ENCODE measurements at places on chromosomes 1 and 21.

GRCh38 chr1:247077213-247077612 lies 1.4 kb downstream of the ZNF670 start:
- no peak for DNase-seq

DNA sequence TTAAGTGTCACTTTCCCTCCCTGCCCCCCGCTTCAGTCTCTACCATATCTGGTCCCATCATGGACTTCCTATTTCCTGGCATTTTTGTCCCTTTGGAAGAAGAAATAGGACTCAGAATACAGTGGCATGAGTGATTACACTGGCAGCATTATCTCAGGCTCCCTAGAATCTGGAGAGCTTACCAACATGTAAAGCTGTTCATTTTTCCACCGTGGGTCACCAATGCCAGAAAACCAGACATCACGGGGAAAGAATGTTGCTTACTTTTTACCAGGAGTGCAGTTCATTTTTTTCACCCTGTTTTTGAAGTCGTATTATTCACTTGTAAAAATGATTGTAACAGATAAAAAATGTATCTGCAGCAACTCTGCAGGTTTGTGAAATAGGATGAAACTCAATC lies 44.8 kb downstream of the BACH1 start:
- no peak for DNase-seq

GRCh38 chr1:79945391-79945790 lies 938.9 kb upstream of the ADGRL4 start:
- no peak for DNase-seq

DNA sequence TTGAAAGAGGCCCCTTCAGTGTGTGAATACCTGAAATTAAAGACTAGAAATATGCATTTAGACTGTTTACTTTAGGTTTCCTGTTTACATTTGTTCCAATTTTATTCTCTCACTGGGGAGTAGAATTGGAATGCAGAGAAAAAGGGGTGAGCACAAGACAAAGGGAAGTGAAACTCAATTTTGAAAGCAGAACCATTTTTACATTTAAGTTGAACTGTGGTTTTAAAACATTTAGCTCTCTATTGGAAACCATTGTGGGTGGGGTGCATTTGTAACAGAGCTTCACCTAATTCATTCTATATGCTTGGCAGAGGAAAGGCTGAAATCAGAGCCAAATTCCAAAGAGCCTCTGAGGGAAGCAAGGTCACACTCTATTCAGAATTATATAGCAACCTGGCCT lies 235.3 kb upstream of the C1orf105 start:
- no peak for DNase-seq

- no peak for DNase-seq
Measured at GRCh38 chr1:46133181-46133658, 791 bp upstream of the PIK3R3 start.

DNA sequence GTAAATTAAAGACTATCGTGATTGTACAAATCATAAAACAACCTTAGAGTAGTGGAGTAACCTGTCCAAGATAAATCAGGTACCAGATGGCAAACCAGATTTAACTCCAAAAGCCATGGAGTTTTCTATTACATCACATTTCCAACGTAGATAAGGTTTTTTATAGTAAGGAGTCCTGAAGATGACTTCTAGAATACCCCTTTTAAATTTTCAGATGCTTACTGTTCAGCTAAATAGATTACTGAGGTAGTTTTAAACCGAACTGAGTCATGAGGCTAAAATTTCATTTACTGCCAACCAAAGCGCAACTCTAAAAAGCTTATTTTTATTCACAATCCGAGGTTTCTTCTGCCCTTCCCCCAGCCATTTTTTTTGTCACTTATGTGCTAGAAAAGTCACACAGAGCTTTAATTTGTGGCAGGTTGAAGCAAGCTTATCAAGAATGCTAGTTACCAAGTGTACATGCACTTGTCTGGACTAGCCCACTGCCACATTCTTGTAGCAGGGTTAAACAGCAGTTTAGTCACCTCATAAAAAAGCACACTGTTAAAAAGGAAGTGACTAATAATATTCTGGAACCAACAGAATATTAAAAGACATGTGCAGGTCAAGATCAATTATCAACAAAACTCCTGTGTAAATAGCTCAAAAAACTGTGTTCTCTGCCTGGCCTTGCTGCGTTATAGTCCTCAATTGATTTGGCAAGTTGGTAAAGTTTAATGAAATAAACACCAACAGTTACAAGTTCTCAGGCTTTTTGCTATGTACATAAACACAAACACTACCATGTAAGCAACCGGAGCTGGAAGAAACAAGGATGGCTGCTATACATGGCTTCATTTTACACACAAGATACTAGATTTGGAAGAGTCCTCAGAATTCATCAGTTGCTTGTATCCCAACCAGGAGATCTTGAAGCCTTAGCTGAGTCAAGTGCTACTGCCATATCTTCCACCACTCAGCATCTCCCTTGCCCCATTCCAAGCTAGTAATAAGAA lies 180.3 kb upstream of the DMRTA2 start:
- no peak for DNase-seq

- no peak for DNase-seq
Measured at GRCh38 chr1:81478219-81478618, 322.5 kb upstream of the ADGRL2 start.

GRCh38 chr1:217393896-217394295 lies 237.0 kb downstream of the GPATCH2 start:
- no peak for DNase-seq

DNA sequence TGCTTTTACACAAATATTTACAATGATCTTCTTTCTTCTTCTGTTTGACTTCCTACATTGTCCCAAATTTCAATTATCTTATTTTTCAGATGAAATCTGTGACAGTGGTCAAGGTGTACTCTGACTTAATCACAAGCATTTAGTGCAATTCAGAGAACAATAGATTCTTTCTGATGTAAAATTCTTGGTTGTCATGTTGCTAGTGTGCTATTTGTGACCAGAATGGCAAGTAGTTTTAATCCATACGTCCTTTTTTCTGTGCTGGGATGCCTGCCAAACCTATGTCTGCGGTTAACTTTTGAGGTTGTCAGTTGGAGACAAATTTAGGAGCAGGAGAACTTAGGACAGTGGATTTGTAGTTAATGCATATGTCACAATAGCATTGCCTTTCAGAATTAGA lies 31.0 kb downstream of the NCAM2 start:
- no peak for DNase-seq

- no peak for DNase-seq
Measured at GRCh38 chr1:87388411-87388810, 59.7 kb downstream of the LMO4 start.

DNA sequence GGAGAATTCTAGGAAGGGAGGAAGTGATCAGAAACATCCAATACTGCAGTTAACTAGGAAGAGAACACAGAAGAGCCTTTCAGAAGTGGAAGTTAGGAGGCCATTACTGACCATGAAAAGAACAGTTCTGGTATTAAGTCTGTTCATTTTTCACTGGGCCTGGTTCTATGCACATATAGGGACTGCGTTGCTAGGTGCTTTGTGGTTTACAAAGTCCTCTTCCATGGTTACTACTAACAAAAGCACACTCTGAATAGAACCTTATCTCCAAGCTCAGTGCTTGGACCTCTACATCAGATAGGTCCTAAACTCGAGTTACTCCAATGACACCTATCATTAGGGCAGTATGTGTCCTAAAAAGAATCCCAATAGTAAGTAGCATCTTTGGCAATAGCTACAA lies 75.4 kb downstream of the RPAP2 start:
- DNase-seq = no peak

- DNase-seq = no peak
Measured at GRCh38 chr1:178271471-178271870, 177.6 kb downstream of the RASAL2 start.

GRCh38 chr21:41479686-41480085 lies 28.3 kb downstream of the TMPRSS2 start:
- DNase-seq = no peak

- DNase-seq = no peak
Measured at GRCh38 chr1:224791362-224791941, 138.0 kb upstream of the DNAH14 start.

GRCh38 chr1:119531606-119532323 lies 24.8 kb downstream of the HSD3B1 start:
- DNase-seq = no peak

DNA sequence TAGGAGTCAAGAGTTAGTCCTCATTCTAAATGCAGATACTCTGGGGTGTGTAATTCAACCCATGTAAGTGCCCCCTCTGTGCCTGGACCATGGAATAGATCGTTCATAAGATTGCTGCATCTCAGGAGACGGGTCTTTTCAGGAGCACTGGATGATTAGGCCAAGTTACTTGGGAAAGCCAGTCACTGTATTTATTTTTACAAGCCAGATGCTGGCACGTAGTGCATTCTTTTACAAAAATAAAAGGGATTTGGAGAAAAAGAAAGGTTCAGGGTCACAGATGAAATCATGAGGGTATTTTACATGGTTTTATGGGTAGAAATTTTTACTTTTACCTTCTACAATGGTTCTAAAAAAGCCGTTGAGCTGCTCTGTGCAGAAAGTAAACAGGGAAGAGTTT lies 102.6 kb upstream of the UBE2U start:
- DNase-seq = no peak

GRCh38 chr21:14955936-14956520 lies 108.8 kb downstream of the NRIP1 start:
- no peak for DNase-seq

DNA sequence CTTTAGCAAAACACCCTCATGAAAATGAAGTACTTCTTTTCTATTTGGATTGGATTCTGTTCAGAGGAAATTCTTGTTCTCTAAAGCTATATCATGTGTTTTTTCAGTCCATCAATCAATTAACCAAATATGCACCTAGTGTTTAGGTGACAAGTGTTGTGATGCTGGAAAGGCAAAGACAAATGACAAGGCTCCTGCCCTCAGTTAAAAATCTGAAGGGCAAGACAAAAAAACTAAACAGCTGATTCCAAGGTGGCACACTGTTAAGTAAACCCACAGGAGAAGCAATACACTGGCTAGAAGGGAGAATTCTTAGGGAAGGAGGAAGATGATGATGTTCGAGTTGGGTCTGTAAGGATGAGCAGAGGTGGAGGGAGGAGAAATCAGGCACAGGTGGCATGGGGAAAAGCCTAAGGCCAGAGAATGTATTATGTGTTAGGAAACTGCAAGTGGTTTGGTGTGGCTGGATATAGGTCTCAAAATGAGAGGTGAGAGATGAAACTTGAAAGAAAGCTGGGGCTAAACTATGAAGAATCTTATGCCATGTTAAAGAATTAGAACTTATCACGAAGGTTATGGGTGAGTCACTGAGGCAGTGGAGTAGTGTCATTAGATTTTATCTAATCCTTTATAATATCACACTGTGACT lies 51.8 kb upstream of the GFI1 start:
- DNase-seq = no peak

GRCh38 chr1:65412256-65412983 lies 8.0 kb upstream of the LEPR start:
- no peak for DNase-seq

DNA sequence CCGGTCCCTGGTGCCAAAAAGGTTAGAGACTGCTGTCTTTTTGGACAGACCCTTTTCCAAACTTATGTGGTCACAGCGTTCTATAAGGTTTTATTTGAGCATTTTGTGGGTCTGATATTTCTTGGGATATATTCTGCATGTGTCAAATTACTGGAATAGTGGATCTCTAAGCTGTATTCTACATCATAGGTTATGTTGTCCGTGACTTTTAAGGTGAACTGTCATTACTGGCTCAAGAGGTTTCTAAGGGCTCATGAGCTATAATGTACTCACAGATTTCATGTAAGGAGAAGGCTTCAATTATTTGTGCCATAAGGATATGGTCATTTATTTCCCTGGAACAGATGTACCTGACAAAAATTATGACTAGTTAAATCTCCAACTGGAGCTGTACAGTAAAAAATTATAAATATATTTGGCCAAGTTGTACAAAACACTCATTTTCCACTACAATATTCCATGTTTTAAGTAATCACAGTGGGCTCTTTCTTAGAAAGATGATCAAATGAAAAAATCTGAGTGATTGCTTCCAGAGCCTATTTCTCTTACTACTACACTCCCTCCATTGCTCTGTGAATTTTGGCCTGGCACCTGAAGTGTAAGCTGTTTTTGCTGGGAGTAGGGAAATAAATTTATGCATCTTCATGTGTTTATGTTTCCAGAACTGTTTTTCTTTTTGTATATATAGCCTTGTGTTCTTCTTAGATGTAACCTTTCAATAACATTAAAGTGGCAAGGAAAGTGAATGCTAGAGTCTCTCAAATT lies 538.1 kb upstream of the ZRANB2 start:
- no peak for DNase-seq

GRCh38 chr1:818618-819291 lies 105.0 kb upstream of the SAMD11 start:
- DNase-seq = no peak

DNA sequence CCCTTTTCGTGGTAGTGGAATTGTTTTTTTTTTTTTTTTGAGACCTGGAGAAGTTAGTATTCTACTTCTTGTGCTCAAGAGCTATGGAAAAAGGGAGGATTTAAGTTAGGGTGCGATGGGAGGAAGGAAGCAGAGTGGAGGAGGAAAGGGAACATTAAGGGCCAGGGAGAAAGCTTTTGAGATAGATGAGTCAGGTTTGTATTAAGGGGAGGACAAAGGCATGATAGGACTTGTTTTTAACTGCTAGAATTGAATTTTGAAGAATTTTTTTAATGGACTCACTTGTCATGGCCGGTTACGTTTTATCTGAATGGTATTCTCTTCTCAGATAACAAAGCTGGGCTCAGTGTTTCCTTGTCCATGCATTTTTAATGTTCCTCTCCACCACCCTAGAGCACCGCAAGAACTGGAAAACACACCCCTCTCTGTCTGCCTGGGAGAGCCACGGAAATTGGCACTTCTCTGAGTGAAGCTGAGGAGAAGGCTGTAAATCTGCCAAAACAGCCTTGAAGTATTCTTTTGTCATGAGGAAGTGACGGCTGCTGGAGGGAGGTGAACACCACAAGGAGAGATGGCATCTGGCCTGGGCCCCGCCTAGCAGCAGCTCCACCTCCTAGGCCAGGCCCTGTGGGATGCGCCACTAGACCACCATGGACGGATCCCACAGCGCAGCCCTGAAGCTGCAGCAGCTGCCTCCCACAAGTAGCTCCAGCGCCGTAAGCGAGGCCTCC lies 3.5 kb downstream of the NIPAL3 start:
- peak; percentile 34 for DNase-seq

DNA sequence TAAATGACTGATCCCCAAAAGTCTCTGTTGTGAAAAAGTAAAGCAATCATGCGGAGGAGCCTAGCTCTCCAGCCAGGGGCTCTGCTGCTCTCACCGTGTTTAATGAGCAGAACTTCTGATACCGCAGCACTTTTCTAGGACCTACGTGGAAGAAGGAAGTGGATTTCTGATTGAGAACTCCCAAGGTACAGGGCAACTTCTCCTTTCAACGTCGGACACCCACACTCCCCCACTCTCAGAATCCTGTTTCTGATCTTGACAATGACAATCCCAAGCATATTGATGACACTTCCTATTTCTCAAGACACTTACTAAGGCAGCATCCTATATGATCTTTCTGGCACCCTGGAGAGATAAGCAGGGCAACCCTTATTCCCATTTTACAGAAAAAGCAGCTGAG lies 78.4 kb downstream of the PROX1 start:
- no peak for DNase-seq

DNA sequence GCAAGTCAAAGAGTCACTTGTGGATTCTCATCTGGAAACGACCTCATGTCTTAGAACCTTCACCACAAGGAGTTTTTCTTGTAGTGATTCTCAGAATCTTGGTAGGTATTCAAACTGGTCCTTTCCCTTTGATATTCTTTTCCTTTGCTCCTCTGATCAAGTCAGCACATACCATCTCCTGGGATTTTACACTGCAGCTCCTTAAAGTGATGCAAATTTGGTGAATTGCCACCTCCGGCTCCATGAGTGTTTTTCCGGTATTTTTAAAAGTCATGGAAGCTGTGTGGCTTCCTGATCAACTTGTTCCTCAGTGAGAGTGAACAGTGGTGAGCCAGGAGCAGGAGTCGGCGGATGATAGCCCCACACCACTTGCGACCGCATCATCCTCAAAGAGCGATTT lies 182.1 kb upstream of the DAB1 start:
- DNase-seq = no peak

Data from activated naive CD4-positive, alpha-beta T cell treated with anti-CD3 and anti-CD28 coated beads, Interleukin-2, amount 10 ng/mL, durations not matched to agents 7 days and 5 days (primary cell).